ENCODE measurements at places on chromosomes 16 and 17. TPM values are rescaled to one million over a fixed set of nuclear protein-coding genes. Genes with fewer than 3 reads are reported as not detected.

- DNase-seq, result peak; percentile 89
These were observed 25.0 kb downstream of the GABARAPL2 start for GRCh38 chr16:75590920-75591843.

DNA sequence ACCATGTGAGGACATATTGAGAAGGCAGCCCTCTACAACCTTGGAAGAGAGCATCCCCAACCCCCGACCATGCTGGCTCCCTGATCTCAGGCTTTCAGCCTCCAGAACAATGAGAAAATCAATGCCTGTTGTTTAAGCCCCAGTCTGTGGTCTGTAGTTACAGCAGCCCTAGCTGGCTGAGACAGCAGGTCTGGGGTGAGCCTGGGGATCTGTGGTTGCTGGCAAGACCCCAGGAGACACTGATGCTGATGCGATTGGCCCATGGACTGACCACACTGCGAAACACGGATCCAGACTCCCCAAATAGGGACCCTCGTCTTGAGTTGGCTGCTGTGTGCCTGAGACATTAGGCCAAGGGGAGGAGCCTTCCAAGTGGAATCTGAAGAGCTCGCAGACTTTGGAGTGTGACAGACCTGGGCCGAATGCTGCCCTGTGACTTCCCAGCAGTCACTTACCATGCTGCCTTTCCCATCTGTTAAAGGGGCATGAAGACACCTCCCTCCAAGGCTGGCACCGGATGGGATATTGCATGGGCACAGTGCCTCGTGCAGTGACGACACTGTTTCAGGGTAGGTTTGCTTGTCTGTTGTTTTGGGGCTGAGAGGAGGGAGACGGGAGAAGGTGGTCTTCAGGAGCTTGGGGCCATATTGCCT, 147.8 kb upstream of the RPL38 start:
- DNase-seq, result no peak

The MYH13 gene
- not detected for total RNA-seq

The SPNS3 gene
- total RNA-seq, result not detected

The XAF1 gene
- total RNA-seq, result 47.1 TPM

The MYOCD gene
- 0.16 TPM for total RNA-seq

The EVPL gene
- total RNA-seq, result not detected

DNA sequence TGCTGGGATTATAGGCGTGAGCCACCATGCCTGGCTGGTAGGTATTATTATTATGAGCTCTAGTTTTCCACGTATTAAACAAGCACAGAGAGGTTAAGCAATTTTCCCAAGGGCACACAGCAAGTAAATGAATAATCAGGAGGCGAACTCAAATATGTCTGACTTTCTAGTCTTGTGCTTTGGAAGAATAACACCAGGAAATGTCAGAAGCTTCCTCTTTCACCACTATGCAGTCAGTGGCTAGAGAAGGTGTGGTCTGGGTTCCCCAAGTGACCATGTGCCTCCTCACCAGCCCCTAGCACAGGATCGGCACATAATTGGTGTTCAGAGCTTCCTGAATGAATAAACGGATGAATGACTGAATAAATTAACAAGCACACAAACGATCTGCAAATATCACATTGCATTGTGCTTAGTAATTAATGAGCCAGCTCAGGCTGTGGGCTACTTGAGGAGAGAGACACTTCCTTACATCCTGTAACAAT, 21.6 kb upstream of the SCNN1B start:
- no peak for DNase-seq

DNA sequence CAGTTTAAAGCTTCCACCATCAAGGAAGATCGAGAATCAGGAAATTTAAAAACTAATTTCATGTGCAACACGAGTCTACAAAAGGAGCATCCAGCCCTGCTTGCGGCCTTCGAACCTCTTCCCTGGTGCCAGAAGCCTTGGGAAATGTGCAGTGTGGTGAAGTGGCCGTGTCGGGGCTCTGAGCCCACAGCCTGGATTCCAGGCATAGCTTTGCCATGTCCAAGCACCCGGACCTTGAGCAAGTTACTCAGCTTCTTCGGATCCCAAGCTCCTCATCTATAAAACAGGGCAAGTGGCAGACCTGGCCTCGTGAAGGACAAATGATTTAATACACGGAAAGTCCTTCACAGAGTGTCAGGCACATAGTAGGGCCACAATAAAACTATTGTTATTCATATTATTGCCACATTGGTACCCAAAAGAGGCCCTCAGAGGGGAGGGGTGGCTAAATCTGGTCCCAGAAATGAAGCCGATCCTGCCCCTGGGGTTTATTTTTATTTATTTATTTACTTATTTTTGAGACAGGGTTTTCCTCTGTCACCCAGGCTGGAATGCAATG, 34.8 kb downstream of the COTL1 start:
- peak; percentile 24 for DNase-seq

- DNase-seq, result no peak
These were observed 88.1 kb upstream of the ASIC2 start for GRCh38 chr17:33381201-33381600.

GRCh38 chr16:22638393-22639206, 127.9 kb downstream of the NPIPB5 start:
- DNase-seq, result peak; percentile 58

DNA sequence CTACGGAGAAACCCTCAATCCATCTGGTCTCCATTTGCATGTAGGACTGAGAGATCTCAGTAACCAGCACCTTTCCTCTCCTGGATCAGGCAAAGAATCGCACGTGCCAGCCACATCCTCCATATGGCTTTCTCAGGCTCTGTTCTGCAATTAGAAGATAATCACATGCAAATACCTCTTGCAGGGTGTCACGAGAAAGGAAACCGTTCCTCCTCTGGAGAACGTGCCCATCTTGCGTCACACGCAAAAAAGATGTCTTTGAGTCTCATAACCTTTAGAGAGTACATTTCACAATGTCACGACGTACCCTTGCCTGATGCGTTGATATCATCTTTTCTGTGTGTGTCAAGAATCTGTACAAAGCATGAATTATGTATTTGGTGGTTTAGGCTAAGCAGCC, 36.2 kb upstream of the DNAH17 start:
- no peak for DNase-seq

- no peak for DNase-seq
These were observed 17.0 kb upstream of the PIK3R6 start for GRCh38 chr17:8884336-8884990.

The KRTAP16-1 gene
- total RNA-seq, result not detected

The ITGB4 gene
- total RNA-seq, result 0.09 TPM

DNA sequence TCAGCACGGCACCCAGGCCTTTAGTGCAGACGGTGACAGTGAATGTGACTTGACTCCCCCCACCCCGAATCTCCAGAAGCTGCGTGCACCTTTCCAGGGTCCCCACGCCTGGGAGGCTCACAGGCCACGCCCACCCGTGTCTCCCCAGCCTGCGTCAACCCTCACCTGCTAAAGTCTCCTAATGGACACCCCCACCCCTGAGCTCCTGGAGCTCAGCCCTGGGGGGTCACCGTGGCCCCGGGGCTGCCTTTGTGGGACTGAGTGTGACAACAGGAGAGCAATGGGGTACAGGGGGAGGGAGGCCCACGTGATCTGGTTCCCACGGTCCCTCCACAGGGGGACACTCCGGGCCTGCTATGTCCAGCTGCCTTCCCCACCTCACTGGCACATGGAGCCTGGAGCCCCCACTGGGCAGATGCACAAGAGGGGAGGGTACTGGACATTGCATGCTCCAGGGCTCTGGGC, 7.4 kb upstream of the FASN start:
- no peak for DNase-seq

The ERN2 gene
- not detected for total RNA-seq

GRCh38 chr17:48001197-48001596, 30.3 kb downstream of the CDK5RAP3 start:
- DNase-seq, result no peak

DNA sequence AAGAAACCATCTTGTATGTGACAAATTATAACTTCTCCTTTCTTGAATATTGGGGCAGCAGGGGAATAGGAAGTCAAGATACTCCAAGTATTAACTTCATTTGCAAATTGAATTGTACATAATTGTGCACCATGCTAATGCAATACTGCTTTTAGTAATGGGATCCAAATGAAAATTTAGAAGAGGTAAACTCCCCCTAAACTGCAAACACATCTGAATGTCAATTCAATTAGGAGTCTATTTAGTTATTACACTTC, 4.5 kb downstream of the STAT5B start:
- DNase-seq, result no peak

- DNase-seq, result no peak
These were observed 26.9 kb downstream of the SPNS3 start for GRCh38 chr17:4460661-4461060.

GRCh38 chr17:807523-808294, 25.6 kb downstream of the MRM3 start:
- DNase-seq, result no peak

The OTOP2 gene
- not detected for total RNA-seq

The GPRC5C gene
- 24.4 TPM for total RNA-seq

GRCh38 chr17:60305141-60305540, 86.8 kb downstream of the USP32 start:
- no peak for DNase-seq

- DNase-seq, result peak; percentile 84
These were observed 18.8 kb downstream of the ALOX15B start for GRCh38 chr17:8057691-8058114.

The THRA gene
- 26.0 TPM for total RNA-seq

The RNPS1 gene
- 94.7 TPM for total RNA-seq

The RAC3 gene
- total RNA-seq, result 6.2 TPM

- peak; percentile 80 for DNase-seq
These were observed 1.4 kb downstream of the CENPX start for GRCh38 chr17:82021107-82021899.

The DNAI2 gene
- not detected for total RNA-seq

DNA sequence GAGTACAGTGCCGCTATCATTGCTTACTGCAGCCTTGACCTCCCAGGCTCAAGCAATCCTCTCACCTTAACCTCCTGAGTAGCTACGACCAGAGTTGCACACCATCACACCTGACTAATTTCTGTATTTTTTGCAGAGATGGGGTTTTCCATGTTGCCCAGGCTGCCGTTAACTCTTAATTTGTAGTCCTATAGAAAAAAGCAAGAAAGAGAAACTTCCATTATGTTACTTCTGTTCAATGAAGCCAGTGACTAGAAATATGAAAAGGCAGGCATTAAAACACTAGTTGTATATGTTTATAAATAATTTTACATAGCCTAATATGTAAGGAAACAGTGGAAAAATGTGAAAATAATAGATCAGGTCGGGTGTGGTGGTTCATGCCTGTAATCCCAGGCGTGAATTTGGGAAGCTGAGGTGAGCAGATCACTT, 9.7 kb downstream of the RAD51C start:
- DNase-seq, result no peak

The AIPL1 gene
- total RNA-seq, result not detected

DNA sequence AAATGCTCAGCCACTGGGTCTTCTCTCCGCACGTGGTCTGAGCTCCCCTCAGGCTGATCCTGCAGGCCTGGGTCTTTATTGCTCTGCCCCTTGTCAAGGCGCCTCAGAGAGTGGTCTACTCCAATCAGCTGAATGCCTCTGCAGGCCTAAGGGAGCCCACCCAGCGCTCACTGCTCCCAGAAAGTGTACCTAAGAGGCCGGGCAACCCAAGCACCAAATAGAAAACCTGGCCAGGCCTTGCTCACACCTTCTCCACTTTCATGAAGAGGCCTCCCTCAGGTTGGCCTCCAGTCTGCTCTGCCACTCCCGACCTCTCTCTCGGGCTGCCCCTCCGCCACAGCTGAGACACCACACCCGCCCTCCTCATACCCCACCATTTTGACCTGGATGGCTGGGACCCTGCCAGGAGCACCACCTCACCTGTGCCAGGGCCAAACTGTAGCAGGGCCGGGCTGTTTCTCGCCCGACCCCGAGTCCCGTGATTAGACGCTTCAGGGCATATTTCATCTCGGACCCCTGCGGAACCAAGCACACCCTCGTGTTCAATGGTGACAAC, 665 bp downstream of the MYBBP1A start:
- DNase-seq, result no peak

- peak; percentile 35 for DNase-seq
These were observed 37.0 kb downstream of the HLF start for GRCh38 chr17:55301521-55302406.

DNA sequence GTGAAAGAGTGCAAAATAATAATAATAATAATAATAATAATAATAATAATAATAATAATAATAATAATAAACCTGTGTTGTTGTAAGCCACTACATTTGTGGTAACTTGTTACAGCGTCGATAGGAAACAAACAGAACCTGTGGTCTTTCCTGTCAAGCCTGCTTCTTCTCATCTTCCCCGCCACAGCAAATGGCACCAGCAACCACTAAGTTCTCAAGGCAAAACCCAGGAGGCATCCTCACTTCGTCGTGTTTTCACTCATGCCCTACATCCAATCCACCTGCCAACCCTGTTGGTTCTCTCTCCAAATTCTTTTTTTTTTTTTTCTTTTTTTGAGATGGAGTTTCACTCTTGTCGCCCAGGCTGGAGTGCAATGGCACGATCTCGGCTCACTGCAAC, 34.2 kb downstream of the ITGAE start:
- no peak for DNase-seq

The SLC38A8 gene
- not detected for total RNA-seq

The CDYL2 gene
- 5.2 TPM for total RNA-seq

All from fibroblast of the aortic adventitia (primary cell).